ENCODE measurements at places on chromosomes 7 and 10.
A peak's percentile ranks its signal among the peaks of the same experiment; 100 is the strongest.

DNA sequence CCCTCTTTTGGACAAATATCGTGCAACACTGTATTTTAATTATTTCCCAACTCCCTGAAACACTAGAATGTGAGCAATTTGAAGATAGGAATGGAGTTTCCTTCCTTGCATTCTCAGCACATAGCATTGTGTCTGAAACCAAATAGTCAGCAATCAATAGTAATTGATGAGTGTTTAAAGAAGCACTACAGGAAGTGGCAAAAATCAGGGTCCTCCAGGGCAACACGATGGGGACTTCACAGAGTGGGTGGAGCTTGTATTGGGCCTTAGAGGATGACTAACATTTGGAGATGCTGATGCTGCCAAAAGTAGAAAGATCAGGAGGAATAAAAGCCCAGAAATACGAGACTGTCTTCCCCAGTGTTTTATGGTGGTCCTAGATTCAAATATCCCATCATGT is 94.9 kb downstream of the NPSR1 start:
- DNase-seq, result no peak

DNA sequence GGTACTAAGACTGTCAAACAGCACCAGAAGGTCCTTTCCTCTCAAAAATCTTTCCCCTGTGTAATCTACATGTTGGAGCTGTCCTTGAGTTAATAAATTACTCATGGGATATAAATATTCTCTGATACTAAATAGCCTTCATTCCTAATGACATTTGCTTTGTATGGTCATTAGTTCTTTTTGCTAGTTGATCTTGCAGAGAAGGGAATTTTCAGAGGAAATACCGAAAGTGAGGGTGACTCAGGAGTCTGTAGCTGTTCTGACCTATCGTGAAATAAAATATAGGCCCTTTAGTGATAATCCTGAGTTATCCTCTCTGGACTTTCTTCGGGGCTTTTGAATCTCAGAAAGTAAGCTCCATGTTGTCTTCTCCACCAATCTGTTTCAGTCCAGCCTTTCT is 19.4 kb upstream of the CLDN12 start:
- DNase-seq, result no peak

GRCh38 chr10:93342366-93342765 is 139.8 kb downstream of the MYOF start:
- DNase-seq, result no peak

DNA sequence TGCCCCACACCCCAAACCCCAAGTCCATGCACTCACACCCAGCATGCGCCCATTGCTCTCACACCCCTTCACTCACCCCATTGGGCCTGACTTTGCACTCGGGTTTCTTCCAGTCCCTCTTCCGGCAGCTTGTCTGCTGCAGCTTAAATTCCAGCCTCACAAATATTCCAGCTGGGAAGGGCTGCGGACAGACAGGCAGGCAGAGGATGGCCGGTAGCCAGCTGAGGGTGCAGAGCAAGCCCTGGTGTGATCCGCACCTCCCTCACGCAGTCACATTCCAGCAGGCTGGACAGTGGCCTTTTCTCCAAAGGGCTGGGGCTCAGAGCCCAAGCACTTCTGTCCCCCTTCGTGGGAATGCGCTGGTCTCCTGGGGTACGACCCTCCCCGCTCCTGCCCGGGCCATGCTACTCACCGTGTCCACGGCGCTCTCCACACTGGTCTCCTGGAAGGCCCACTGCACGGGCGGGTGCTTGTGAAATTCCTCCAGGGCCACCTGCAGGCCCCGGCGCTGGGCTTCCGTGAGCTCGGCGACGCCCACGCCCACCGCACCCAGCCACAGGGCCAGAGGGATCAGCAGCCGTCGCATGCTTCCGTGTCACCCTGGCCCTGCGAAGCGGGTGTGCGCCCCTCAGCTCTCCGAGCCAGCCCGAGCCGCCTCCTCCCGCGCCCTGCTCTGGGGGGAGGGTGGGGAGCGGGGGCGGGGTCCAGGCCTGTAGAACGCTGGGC is 1.2 kb downstream of the RARRES2 start:
- DNase-seq, result no peak

DNA sequence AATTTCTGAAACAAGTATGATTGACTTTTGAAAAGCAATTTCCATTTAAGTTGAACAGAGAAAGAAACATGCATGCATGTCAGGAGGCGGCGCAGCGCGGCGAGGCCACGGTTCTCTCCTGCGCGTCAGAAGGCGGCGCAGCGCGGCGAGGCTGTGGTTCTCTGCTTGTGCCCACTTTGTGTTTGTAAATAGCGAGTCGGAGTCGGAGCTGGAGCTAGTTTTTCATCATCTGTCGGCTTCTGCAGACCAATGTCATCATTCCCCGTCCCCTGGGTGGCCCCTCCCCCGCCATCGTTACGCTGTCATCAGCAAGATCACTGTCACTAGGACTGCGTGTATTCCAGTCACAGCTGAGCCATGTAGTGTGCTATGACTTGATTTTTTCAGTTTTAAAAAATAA is 49.2 kb downstream of the INPP5A start:
- no peak for DNase-seq

GRCh38 chr7:131300572-131301466 is 26.9 kb upstream of the MKLN1 start:
- peak; percentile 66 for DNase-seq

DNA sequence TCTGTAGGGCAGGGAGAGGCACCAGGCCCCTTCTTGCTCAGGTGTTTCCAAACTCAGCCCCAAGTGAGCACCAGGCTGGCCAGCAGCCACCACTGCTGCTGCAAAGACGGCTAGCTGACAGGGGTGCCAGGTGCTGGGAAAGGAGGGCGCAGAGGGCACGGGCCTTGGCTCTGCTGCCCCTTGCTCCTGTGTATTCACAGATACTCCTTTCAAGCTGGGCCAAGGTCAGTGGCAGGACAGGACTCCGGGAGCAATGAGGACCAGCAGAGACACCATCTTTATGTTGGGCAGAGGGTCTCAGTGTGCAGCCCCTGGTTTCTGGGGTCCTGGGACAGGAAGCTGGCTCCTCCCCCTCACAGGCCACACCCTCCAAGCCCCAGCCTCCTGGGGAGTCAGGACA is 110.1 kb downstream of the SMURF1 start:
- no peak for DNase-seq

- DNase-seq, result no peak
These were observed at the start of gene SORCS1 for GRCh38 chr10:107163881-107164861. Gene SORCS1 (minus strand): TSS chr10:107164706.

GRCh38 chr10:15821046-15821683 is 39.1 kb downstream of the MINDY3 start:
- no peak for DNase-seq

DNA sequence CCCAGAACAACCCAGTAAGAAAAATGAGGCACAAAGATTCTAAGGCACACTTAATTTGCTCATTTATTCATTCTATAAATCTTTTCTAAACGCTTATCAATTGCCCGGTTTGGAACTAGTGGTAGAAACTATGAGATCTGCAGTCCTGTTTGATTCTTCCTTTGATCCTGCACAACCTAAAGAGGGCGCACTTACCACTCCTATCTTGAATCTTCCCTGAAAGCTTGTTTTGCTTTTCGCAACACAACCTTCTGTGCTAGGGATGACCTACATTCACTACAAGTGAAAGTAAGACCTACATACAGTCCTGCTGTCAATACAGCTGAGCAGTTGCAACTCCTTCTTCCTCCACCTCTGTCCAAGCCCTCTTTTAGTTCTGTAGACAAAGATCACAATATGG is 12.6 kb upstream of the ARL4A start:
- no peak for DNase-seq

DNA sequence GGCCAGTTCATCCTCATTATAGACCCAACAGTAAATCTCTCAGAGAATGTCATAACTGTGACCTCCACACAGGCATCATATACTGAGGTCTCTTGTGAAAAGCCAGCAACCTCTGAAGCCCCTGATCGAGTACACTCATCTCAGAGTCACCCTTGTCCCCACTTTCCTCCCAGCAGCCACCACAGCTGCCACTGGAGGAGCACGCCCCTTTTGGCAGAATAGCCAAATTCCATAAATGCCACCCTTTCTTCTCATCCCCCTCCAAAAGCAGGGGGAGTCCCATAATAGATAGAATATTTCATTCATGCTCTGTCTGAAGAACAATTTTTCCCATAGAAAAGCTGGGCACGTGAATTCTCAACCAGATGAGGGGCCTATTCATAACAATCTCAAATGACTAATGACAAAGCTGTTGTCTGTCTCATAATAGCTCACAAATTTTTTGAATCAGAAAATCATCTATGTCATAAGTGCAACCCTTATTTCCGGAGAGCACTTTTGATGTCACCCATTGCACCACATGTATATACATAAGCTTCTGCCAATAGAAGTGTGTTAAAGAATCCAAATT is 47.4 kb downstream of the SGMS1 start:
- no peak for DNase-seq

- DNase-seq, result no peak
These were observed 502.3 kb upstream of the ZMIZ1 start for GRCh38 chr10:78566284-78567111.

DNA sequence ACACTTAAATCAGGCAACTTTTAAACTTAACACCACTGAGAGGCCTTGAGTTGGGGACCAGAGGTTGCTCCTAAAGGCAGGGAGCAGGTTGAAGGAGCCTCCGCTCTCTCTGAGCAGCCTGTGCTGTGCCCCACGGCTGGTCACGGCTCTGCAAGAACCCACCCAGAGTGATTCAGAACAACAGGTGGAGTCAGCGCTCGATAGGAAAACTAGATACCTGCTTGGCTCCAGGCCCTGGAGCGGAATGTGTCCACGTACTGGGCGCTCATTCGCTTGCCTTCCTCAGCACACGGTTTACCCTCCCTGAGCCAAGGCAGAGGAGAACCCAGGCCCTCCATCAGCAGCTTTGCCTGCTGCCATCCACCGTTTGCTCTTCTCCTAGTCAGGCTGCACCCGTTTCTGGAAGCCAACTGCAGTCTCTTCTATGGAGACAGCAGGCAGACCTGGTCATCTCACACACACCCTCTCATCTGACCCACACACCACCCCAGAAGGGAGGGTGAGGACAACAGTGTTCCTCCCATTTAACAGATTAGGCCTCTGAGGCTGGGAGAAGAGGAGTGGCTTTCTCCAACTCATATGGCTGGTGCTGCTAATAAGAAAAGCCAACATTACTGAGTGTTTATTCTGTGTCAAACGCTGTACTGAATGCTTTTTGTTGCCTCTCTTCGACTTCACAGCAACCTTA is 37.6 kb upstream of the PDCD4 start:
- no peak for DNase-seq

DNA sequence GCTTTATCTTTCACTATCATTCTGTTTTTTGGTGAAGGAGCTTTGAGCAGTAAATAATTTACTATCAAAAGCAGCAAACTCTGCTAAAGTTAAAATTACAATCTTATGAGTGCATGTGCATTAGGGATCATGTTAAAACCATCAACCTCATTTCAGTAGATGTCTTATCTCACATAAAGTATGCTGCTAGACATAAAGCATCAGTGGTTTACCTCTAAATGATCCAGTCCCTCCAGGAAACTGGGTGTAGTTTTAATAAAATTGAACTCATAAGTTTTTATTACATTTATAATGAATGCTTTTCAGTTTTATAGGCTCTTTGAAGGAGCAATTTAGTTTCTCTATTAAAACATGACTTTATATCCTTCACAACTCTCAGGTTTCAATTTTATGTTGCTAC is 108.7 kb downstream of the LRRN3 start:
- DNase-seq, result no peak

- no peak for DNase-seq
These were observed 51.4 kb downstream of the DNMBP start for GRCh38 chr10:99958302-99958701.

GRCh38 chr10:45135443-45136198 is 134.9 kb downstream of the ZNF22 start:
- no peak for DNase-seq

- DNase-seq, result no peak
These were observed 20.9 kb upstream of the PPIA start for GRCh38 chr7:44775383-44776107.

- DNase-seq, result no peak
These were observed 49.2 kb upstream of the ZMIZ1 start for GRCh38 chr10:79019441-79020014.

GRCh38 chr10:132804785-132805426 is 19.0 kb upstream of the NKX6-2 start:
- no peak for DNase-seq

GRCh38 chr10:35356725-35357092 is 20.4 kb downstream of the CCNY start:
- no peak for DNase-seq

DNA sequence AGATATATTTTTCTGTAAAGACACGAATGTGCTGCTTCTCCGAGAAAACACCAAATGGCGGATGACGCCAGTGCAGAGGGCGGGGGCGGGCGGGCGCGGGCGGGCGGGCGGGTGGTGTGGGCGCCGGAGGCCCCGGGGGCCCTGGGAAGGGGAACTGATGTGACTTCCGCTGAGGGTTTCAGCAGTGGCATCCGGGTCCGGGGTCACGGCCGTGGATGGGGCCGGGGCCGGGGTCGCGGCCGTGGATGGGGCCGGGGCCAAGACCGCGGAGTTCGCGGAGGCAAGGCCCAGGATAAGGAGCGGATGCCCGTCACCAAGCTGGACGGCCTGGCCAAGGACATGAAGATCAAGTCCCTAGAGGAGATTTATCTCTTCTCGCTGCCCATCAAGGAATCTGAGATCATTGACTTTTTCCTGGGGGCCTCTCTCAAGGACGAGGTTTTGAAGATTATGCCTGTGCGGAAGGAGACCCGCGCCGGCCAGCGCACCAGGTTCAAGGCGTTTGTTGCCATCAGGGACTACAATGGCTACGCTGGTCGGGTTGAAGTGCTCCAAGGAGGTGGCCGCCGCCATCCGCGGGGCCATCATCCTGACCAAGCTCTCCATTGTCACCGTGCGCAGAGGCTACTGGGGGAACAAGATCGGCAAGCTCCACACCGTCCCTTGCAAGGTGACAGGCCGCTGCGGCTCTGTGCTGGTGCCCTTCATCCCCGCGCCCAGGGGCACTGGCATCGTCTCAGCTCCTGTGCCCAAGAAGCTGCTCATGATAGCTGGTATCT is 20.3 kb upstream of the IGF2BP3 start:
- no peak for DNase-seq

DNA sequence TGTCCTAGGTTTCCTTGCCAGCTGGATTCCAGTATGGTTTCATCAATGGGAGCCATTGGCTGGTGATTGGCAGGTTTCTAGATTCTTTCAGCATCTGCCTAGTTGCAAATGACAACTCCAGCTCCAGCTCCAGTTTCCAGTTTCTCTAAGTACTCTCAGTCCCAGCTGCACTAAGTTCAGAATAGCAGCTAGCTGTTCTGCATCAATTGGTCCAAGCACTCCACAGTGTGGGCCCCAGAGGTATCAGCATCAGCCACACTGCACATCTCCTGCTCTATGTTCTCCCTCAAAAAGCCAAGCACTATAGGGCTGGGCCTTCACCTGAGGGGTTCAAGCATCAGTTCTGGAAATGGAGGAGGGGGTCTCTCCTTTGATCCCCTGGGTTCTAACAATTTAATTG is 143.4 kb downstream of the VPS50 start:
- DNase-seq, result no peak

Measured in esophagus muscularis mucosa (tissue), 4 donors.